CD4-positive, alpha-beta T cell treated with Interferon alpha-2 for 1 hour (primary cell): ENCODE measurements at places on chromosomes 12 and 14.

DNA sequence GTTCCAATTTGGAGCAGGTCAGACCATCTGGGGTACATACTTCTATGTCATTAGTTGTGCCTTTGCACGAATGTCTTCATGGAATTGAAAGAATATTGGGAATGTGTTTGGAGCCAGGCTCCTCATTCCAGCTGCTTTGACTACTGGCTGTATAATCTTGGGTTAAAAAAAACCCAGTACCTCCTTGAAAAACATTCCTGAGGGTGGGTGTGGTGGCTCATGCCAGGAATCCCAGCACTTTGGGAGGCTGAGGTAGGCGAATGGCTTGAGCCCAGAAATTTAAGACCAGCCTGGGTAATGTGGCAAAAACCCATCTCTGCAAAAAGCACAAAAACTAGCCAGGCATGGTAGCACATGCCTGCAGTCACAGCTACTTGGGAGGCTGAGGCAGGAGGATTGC, 125.6 kb downstream of the TTC8 start:
- no peak for DNase-seq

DNA sequence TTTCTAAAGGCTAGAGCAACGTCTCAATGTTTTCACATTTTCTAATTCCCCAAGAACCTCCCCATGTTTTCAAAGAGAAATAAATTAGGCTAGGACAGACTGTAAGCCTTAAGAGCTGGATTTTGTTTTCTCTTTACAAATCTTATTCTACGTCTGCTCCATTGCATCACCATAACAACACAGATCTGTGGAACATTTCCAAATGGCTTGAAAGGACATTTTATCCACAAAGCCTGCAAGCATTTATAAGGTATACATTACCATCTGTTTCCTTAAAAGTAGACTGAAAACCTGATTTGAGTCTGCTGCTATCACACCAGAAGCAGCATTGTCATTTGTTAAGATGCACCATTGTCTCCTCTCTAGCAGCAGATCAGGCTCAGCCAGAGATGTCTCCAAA, 115.3 kb upstream of the PLEKHA5 start:
- DNase-seq = no peak

GRCh38 chr12:119780786-119781434, 96.2 kb downstream of the CIT start:
- DNase-seq = peak; percentile 2

DNA sequence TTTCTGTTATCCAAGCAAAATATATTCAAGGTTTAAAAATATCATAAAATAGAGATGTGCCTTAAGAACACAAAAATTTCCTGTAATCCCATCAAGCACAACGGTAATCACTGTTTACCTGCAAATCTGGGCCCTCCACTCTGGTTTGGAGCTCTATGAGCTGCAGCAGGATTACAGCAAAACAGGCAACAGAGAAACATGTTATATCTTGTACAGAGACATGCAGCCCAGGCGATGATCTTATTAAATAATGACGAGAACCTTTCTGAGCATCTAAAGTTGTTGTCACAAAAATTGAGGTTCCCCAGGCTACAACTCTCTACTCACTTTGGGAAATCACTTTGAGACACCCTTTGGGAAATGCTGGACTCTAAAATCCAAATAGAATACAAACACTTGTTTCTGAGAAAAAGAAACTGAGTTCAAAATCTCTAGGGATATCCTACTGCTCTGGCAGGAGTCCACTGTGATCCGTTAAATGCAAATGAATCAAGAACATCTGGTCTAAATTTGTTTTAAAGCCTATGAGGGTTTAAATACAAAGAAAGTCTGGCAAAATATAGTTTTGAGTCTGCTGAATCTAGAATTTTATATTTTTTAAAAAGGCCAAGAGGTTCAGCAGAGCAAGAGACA, 36.3 kb downstream of the STON2 start:
- DNase-seq = no peak

DNA sequence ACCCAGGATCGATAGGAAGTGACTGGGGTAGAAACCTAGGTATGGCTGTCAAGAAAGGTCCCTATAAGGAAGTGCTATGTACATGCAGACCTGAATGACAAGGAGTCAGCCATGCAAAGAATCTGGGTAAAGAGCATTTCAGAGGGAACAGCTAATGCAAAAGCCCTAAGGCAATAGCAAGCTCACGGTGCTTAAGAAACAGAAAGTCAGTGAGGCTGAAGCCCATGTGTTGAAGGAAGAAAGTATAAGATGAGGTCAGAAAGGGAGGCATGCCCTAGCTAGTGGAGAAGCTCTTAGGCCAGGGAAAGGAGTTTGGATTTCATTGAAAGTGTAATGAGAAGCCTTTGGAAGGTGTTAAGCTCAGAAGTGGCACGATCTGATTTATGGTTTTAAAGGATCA, 6.0 kb upstream of the ADCY6 start:
- DNase-seq = no peak

DNA sequence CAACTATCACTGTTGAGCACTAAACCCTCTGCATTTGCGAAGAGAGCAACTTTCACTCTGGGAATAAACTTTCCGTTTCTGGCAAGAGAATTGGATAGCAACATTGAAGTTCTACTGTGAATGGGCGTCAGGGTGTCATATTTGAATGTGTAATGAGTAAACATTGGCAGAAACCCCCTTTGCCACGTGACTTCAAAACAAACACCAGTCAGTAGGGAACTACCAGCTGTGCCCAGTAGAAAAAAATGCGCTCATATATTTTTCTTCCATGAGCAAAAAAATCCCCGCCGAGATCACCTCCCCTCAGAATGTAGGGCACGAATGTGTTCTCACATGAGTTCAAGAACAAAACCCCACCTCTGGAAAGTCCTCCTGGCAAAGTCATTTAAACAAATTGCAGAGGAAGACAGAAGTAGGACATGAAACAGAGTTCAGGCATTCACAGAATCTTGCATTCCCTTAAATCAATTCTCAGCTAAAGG, 80.6 kb downstream of the BTG1 start:
- DNase-seq = peak; percentile 76
